Osteocyte (in vitro differentiated cells): ENCODE measurements at places on chromosomes 11 and 22. TPM values are rescaled to one million over a fixed set of nuclear protein-coding genes. Genes with fewer than 3 reads are reported as not detected.

- no peak for DNase-seq
These were observed 95.2 kb downstream of the ABTB2 start for GRCh38 chr11:34262531-34263081.

The CRYBB3 gene
- total RNA-seq = not detected in 2 replicates

The GNG3 gene
- total RNA-seq = not detected in 2 replicates

DNA sequence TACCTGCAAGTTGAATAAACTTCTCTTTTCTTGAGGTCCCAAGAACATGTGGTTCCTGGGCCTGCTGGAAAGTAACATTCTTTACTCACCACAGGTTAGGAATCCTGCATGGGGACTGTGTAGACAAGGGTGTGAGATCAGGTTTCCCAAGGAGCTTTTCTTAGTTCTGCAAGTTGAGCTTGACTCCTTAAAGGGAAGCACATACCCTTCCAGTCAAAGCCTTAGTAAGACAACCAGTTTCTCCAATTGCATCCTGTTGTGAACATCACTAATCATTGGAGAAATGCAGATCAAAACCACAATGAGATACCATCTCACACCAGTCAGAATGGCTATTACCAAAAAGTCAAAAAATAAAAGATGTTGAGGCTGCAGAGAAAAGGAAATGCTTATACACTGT, 48.3 kb upstream of the PAK1 start:
- no peak for DNase-seq

- DNase-seq = no peak
These were observed 102.1 kb upstream of the FAT3 start for GRCh38 chr11:92122561-92122960.

DNA sequence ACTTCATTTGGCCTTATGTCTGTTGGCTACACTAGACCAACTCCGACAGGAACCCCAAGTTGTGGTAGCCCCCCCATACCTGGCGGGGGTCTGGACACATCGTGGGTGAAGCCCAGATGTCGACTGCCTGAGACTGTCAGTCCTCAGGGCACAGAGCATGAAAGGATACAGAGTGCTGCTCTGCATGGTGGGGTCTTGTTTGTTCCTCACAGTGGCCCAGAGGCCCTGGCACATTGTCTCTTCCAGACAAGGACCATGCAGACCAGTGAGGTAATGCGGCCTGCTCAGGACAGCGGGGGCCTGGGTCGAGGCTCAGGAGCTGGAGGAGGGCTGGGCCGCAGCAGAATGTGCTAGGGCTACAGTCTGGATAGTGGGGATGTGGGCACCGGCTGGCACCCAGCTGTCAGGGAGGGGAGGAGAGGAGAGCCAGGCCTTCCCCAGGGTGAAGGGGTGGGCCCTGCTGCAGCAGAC, 14.6 kb downstream of the CAPN5 start:
- DNase-seq = no peak

GRCh38 chr11:103370076-103370475, 260.9 kb downstream of the DYNC2H1 start:
- no peak for DNase-seq

DNA sequence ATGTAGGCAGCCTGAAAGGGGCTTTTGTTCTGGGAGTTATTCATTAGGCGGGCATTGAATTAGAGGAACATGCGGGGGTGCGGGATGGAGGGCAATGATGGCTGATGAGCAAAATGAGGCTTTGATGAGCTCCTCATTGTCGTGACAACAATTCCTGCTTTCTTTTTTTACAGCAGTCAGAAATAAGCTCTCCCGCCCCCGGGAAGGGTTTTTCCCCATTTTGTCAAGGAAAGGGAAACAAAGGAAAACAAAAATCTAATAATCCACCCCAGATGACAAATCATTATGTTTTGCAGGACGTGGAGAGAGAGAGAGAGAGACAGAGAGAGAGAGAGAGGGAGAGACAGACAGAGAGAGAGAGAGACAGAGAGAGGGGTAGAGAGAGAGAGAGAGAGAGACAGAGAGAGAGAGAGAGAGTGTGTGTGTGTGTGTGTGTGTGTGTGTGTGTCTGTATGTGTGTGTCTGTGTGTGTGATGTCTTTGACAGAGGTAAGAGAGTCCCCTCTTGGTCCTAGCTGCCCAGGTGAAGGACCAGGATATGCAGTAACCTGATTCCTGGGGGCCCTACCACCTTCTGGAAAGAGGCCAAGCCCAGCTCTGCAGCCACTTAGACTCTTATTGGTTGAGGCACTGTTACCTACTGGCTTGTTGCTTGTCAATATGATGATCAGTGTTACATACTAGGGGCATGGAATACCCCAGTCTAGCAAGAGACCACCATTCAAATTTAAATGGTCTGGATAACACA, 46.7 kb upstream of the PARVA start:
- DNase-seq = no peak

GRCh38 chr11:63961608-63962412, 12.6 kb upstream of the COX8A start:
- DNase-seq = no peak

DNA sequence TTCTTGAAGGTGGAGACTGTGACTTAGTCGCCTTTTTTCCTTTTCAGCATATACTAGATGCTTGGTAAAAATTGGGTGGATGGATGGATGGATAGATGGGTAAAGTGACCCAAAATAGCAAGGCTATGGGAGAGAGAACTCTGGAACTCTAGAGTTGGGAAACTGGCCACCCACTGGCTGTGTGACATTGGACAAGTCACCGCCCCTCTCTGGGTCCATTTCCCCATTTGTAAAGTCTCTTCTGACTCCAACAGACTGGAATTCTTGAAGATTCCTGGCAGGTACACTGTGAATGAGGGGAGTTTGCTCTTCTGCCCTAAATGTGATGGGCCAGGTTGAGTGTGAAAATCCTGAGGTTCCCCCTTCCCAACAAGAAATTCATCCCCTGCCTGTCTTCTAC, 8.0 kb downstream of the TKFC start:
- DNase-seq = no peak

DNA sequence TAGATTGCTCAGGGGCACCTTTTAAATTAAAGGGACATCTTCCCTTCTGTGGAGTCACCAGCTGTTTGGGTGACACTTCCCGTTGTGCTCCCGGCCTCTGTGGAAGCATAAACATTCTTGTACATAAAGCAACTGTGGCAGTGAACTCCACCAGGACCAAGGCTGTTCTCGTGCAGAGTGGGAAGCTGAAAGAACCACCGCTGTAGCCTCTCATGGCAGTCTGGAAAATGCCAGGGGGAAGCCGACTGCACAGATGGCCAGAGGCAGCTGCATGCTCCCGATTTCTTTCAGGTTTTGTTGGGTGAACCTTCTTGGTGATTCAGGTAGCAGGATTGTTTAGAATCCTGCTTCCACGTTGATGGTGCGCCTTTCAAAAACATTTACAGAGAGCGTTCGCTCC, 10.3 kb downstream of the UBASH3B start:
- no peak for DNase-seq

The TRIM51 gene
- not detected in 2 replicates for total RNA-seq

The RIBC2 gene
- 0.56 and 0.68 TPM in 2 replicates for total RNA-seq

- DNase-seq = peak; percentile 92
These were observed 49.7 kb downstream of the RTL6 start for GRCh38 chr22:44448271-44448830.

DNA sequence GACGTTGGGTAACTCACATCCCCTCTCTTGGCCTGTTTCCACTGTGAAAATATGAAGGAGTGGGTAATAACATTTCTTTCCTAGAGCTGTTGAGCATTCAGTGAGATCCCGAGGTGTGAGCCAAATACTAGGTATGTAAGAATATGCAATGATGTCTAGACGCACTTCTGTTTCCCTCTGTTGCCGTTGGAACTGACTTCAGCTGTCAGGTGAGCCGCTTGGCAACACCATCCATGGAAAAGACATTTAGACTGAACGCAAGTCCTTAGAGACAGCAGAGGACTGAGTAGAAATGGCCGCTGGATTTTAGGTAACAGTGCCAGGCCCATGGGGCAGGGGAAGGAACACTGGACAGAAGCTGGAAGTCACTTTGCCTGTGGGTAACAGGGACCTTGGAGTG, 29.5 kb upstream of the SHANK2 start:
- no peak for DNase-seq

DNA sequence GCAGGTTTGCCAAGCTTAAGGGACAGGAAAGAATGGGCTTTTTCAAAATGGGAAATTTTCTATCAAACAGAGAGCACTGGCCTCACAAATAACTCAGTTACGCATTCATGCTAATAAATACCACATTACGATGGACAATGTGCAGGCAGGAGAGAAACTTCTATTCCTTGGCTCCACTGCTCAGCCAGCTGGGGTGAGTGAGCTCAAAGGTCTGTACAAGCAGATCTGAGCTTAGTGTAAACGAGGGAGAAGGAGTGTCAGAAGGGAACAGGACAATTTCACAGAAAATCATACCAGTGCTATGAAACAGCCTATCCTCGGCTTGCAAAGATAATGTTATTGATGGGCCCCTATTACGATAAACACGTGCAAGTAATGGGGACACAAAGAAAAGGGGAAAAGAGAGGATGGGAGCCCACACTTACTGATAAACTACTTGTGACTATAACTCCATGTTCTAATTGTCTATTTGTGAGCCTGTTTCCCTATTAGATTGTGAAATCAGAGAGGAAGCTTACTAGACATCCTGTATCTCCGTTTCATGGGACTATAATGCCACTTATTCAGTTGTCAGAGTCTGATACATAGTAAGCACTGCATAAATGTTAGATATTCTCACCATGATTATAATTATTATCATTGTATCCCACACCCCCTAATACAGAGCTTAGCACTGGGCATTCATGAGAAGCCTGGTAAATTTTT, 46.3 kb downstream of the AMOTL1 start:
- DNase-seq = no peak

- no peak for DNase-seq
These were observed 423 bp downstream of the PEX16 start for GRCh38 chr11:45917286-45917622.

- DNase-seq = no peak
These were observed 16.8 kb downstream of the DGKZ start for GRCh38 chr11:46364056-46364455.

DNA sequence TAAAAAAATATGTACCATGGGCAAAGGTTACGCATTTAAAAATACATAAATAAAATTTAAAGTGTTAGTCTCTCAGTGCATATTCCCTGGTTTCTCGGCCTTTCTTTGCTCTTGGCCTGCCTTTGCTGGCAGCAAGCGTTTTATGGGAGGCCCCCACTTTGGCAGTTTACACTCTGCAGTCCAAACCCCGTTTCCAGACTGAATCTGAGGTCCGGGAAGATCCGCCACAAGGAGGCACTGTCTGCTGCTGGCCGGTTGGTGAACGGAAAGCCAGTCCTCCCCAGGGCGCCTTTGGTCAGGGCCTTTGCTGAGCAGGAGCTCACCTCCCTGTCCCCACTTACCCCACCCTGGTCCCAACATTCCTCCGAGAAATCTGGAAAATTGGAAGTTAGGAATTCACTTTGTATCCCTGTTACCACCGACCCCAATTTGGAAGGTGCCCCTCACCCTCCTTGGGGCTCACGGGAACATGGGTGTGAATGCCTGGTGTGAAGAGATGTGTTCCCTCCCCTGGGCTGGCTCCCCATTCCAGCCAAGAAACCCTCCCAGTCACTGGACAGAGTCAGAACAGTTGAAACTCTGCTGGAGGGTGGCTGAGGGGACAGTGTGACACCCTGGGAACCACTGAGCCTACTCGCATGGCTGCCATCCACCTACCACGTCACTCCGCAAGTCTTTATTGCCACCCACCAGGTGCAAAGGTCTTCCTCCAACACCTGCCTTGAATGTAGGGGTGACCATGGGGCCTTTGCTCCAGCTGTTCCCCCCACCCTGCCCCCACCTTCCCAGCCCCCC, 9.4 kb upstream of the SF1 start:
- DNase-seq = no peak
